ENCODE measurements at places on chromosomes 2 and 18. TPM values are rescaled to one million over a fixed set of nuclear protein-coding genes. Genes with fewer than 3 reads are reported as not detected.

GRCh38 chr2:188975497-188976102 lies 1.4 kb downstream of the COL3A1 start:
- no peaks in the 10 kb centered on the region for H3K27me3 ChIP-seq
- peaks cover 7% of the 10 kb centered on the region for H3K4me1 ChIP-seq
- no peaks in the 10 kb centered on the region for H3K36me3 ChIP-seq
- peak overlapping the region; percentile 95 for H3K27ac ChIP-seq

DNA sequence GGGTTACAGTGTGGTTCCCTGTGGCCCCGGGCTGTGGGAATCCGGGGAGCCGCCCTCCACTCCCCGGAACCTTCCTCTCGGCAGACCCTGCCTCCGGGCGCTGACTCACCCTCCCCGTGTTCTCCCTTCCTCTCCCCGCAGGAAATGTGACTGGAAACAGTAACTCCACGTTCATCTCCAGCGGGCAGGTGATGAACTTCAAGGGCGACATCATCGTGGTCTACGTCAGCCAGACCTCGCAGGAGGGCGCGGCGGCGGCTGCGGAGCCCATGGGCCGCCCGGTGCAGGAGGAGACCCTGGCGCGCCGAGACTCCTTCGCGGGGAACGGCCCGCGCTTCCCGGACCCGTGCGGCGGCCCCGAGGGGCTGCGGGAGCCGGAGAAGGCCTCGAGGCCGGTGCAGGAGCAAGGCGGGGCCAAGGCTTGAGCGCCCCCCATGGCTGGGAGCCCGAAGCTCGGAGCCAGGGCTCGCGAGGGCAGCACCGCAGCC lies 59.5 kb downstream of the TNFRSF11A start:
- no peak overlapping the region for H3K4me3 ChIP-seq
- H3K36me3 ChIP-seq = no peaks in the 10 kb centered on the region
- no peaks in the 10 kb centered on the region for H3K27me3 ChIP-seq
- no peak overlapping the region for H3K27ac ChIP-seq
- no peaks in the 10 kb centered on the region for H3K4me1 ChIP-seq

DNA sequence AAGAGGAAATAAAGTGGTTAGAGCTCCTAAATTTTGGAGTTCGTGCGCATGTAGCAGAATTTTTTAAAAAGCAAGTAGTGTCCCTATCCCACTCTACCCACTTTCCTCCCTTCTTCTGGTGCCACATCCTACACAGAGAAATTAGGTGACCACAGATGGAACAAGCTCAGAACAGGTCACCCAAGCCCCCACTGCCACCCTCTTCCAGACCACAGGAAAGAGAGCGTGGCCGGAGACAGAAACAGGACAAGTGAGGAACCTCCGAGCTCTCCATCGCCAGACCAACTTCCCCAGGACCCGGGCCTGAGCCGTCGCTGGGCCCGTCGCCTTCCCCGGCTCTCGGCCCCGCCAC lies 433 bp downstream of the NPC1 start:
- H3K4me1 ChIP-seq = peaks cover 20% of the 10 kb centered on the region
- H3K27ac ChIP-seq = peak overlapping the region; percentile 100
- DNase-seq = no peak
- no peaks in the 10 kb centered on the region for H3K36me3 ChIP-seq
- no peaks in the 10 kb centered on the region for H3K27me3 ChIP-seq

GRCh38 chr2:42880738-42881690 lies 88.6 kb upstream of the HAAO start:
- H3K36me3 ChIP-seq = no peaks in the 10 kb centered on the region
- H3K4me3 ChIP-seq = no peak overlapping the region
- no peaks in the 10 kb centered on the region for H3K27me3 ChIP-seq
- no peak for DNase-seq
- no peak overlapping the region for H3K27ac ChIP-seq
- H3K4me1 ChIP-seq = no peaks in the 10 kb centered on the region

GRCh38 chr2:96397756-96398530 lies 62.4 kb downstream of the NCAPH start:
- no peaks in the 10 kb centered on the region for H3K36me3 ChIP-seq
- H3K27ac ChIP-seq = peak overlapping the region; percentile 11
- H3K4me1 ChIP-seq = peaks cover 4% of the 10 kb centered on the region
- DNase-seq = no peak
- no peaks in the 10 kb centered on the region for H3K27me3 ChIP-seq
- H3K4me3 ChIP-seq = no peak overlapping the region

GRCh38 chr18:44856157-44856556 lies 175.5 kb downstream of the SETBP1 start:
- H3K4me3 ChIP-seq = no peak overlapping the region
- H3K36me3 ChIP-seq = no peaks in the 10 kb centered on the region
- no peak for DNase-seq
- H3K27ac ChIP-seq = no peak overlapping the region
- no peaks in the 10 kb centered on the region for H3K27me3 ChIP-seq

GRCh38 chr2:17644997-17645720 lies 104.7 kb downstream of the VSNL1 start:
- H3K27me3 ChIP-seq = no peaks in the 10 kb centered on the region
- no peak overlapping the region for H3K4me3 ChIP-seq
- H3K36me3 ChIP-seq = no peaks in the 10 kb centered on the region
- no peak for DNase-seq

PRSS56 gene
- total RNA-seq = not detected

TAF1B gene
- 21.4 TPM for total RNA-seq

CAVIN2 gene
- 48.0 TPM for total RNA-seq

HOXD12 gene
- total RNA-seq = not detected

VIL1 gene
- not detected for total RNA-seq
